Adrenal gland (tissue), 19 donors: ENCODE measurements at places on chromosomes 7 and 10.

- DNase-seq, result no peak
Measured at GRCh38 chr7:16130111-16131110, 290.9 kb downstream of the CRPPA start.

DNA sequence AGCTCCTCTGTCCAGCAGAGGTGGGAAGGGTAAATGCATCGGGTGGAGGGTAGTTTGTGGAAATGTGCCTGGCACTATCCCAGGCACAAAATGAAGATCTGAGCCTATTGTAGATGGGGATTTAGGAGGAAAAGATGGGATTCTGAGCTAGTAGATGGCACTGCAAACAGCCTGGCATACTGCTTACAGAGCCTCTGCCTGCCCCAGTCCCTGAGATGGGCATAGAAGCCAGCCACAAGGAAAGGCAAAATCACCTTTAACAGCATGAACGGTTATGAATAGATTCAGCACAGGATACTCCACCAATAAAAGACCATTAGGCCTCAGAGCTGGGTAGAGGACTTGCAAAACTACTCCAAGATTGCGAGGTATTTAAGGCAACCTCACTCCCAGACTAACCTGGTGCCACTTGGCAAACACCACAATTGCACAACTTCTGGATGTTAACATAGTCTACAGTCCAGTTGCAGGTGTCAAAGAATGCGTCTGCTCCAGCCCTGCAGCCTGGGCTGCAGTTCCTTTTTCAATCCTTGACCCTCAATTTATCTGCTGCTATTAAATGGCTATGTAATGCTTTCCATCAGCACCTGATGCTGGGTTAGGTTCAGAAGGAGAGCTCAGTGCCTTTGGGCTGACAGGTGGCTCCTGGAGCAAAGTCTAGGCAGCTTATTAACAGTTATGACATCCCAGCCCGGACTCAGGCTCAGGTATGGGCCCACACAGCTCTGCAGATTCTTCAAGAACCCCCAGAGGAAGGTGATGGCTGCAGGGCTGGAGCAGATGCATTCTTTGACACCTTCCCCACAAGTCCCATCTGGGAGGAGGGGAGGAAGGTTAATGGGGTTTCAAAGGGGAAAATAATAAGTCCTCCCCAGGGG, 34.0 kb downstream of the CDHR3 start:
- no peak for DNase-seq

DNA sequence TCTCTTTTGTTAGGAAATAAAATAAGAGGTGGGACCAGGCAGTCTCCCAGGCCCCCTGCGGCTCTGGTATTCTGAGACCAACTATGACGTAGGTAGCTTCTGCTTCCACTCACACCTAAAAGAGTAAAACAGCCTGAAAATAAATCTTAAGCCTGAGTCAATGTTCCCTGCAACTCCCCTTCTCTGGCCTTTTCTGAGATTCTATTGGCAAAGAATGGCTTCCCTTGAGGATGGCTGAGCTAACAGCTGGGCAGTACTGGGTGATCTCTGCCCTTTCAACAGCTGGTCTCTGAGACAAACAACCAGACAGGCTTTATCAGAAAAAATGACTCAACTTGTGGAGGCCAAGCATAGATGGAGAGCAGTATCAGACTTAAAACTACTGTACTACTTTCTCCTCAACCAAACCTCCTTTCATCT, 58.7 kb downstream of the CREB3L2 start:
- DNase-seq, result peak; percentile 59

- peak; percentile 39 for DNase-seq
Measured at GRCh38 chr10:110101464-110102144, 93.8 kb downstream of the ADD3 start.

GRCh38 chr10:98778277-98778759, 331.6 kb upstream of the HPS1 start:
- no peak for DNase-seq

DNA sequence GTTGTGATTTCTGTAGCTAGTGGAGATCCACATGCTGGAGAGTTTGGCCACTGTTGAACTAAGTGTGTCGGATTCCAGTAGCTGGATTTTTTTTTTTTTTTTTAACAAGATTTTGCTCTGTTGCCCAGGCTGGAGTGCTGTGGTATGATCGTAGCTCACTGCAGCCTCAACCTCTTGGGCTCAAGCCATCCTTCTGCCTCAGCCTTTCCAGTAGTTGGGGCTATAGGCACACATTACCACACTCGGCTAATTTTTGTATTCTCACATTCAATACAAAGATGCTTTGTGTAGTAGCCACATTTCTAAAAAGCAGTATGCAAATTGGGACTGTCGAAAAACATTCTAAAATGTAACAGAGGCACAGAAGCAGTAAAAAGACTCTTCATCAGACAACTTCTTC, 63.5 kb downstream of the RABGEF1 start:
- peak; percentile 17 for DNase-seq

GRCh38 chr7:66778201-66778600, 37.7 kb downstream of the RABGEF1 start:
- DNase-seq, result no peak

- DNase-seq, result no peak
Measured at GRCh38 chr7:102836191-102836919, 76.4 kb upstream of the LRRC17 start.

GRCh38 chr10:3781468-3782145, 3.4 kb downstream of the KLF6 start:
- peak; percentile 70 for DNase-seq

DNA sequence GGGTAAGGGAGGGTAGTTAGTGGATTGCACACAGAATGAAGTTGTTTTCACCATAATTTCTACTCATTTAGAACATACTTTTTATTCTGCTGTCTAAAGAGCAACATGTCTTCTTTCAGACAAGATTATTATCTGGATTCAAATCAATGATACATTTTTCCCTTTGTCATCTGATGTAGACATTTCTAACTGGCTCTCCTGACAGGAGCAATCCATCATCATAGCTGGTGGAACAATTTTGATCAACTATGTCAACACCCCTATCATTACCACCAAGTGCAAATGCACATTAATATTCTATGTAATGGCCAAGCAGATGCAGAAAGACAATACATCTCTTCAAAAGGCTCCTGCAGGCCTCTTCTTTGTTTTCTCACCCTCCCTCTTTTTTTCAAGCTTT, 672.9 kb upstream of the LRRTM3 start:
- no peak for DNase-seq

DNA sequence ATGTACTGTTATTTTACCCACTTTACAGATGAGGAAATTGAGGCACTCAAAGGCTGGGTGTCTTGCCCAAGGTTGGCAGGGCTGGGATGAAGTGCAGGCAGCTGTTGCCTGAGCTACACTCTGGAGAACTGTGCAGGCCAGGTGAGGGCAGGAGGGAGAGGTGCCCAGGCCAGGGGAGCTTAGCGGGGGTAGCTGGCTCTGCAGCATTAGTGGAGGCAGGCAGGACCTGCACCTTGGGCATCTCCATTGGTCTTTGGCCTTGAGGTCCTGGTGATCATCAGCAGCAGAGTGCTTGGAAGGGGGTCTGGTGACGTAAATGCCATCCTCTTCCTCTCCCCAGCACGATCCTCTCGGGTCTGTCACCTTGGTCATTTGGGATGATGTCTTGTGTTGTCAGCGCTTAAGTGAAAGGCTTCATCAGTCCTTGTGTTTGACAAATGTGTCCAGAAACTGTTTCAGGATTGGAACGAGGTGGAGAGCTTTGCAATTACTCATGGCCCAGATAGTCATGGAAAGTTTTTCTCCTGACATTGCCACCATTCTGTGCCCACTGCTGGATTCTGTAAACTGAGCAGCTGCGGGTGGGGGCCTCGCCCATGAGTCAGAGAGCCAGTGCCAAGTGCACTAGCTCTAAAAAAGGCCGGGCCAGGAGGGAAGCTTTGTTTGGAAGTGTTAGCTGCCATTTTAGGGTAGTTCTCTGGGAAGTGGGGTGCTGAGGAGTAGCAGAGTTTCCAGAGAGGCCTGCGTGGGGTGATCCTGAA, 47.6 kb downstream of the TSPAN15 start:
- DNase-seq, result no peak

DNA sequence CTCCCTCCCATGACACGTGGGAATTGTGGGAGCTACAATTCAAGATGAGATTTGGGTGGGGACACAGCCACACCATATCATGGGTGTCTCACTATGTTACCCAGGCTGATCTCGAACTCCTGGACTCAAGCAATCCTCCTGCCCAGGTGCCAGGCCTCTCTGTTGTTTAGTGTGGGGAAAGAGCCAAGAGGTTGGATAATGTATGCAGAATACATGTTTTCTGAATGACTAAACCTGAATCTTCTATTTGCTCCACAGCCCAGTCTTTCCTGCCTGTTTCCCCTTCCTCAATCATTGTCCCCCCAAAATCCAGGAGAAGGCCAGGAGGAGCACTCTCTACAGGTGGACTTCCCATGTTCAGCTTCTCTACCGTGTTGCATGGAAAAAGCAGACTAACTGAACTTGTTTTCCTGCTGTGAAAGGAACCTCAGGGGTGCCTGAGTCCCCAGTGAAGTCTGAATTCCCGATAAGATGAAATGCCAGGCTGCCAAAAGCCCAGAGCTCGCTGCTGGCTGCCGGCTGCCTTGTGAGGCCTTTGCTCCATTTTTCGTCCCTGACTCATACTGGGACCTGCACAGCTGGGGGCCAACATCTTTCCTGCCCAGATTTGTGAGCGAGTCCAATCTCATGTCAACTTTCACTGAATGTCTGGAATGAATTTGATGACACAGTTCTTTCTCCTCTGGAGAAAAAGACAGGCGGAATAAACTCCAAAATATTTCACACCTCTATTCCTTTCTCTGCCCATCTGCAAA, 588.0 kb downstream of the CALN1 start:
- DNase-seq, result peak; percentile 60

GRCh38 chr7:105910172-105910571, 33.8 kb upstream of the ATXN7L1 start:
- DNase-seq, result no peak

DNA sequence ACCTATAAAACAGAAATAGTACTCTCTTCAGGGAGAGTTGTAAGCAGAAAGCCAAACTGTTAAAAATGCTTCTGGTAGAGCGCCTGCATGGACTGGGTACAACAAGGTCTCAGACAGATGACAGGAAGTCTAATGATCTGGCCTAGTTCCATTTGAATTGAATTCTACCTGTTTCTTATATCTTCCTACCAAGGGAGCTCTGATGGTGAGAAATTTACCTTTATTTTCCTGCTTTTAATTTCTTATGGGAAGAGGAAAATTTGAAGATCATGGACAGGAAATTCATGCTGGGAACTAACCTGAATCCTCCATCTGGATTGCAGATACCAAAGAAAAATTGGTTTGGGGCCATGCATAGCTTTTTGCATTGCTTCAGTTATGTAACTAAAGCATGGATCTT, 63.3 kb downstream of the BMPER start:
- DNase-seq, result no peak

- DNase-seq, result no peak
Measured at GRCh38 chr7:108660465-108660864, 90.8 kb downstream of the DNAJB9 start.

DNA sequence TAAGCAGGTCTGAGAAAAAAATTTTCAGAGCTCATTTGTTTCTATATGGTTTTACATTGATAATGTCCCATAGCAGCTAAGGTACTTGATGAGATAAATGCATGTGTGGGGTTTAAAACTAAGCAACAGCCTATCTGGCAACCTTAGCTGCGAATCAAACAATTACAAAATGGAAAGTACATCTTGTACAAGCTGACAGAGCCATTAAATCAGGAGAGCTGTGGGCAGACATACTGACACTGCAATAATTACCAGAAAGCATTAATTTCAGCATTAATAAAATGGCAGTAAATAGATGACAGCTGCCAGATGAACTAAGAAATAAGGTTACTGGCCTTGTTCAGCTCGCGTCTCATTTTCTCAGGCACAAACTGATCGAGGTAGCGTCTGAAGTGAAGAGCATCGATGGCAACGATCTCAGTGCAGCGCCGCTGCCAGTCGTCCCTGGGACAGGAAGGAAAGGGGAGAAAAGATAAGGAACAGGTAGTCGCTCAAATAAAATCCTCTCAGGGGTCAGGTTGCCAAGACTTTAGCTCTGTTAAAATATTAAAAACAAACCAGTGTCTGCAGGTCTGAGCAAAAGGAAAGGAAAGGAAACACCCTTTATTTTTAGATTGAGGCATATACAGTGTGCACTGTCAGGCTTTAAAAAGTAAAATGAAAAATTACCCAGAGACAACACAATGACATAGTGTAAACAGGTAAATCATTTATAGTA, 79.7 kb upstream of the OGDHL start:
- DNase-seq, result no peak

DNA sequence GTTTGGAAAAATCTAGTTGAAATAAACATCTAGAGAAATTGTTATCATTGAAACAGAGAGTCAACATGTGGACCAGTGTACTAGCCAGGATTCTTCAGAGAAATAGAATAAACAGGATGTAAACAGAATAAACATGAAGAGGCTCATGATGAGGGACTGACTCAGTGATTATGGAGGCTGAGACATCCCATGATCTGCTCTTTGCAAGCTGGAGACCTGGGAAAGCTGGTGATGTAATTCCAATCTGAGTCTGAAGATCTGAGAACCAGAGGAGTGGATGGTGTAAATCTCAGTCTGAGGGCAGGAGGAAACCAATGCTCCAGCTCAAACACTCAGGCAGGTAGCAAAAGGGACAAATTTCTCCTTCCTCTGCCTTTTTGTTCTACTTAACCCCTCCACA, 62.9 kb upstream of the FAM180A start:
- DNase-seq, result no peak

DNA sequence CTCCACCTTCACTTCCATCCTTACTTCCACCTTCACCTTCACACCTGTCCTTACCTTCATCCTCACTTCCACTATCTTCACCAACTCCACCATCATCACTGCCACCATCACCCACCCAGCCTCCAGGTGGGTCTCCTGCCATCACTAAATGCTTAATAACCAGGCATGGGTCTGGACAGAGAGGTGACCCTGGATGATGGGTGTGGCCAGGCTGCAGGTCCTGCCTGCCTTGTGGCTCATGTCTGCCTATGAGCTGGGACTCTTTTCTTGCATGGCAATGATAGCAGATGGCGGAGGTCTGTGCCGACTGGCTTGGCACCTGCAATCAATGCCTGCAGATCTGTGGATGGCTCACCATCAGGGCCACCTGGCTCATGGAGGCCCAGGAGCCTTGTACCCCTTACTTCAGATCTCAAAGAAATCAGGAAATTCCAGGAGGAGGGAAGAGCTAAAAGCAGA, 60.1 kb upstream of the ELN start:
- DNase-seq, result no peak

DNA sequence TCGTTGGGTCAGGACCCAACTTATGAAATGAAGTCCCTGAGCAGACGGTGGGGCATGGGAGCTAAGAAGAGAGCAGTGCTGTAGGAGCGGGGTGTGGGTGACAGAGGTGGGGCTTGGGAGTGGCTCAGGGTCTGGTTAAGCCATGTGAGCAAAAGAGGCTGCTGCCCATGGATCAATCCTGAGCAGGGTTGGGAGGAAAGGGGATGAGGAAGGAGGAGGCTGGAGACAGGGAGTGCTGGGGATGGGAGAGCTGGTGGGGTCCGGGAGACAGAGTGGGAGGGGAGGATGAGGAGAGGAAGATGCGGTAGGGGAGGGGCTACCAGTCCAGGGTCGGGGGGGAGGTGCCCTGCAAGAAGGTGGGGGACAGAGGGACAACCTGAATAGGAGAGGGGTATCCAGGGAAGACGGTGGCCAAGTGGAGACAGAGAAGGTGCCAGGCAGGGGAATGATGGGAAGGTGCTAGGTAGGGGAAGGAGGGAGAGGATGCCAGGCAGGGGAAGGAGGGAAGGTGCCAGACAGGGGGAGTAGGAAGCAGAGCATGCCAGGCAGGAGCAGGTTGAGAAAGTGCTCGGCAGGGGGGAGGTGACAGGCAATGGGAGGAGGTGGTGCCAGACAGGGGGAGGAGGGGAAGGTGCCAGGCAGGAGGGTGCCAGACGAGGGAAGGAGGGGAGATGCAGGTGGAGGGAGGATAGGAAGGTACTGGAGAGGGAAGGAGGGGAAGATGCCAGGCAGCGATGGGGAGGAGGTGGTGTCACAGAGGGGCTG, 27.5 kb upstream of the SMARCD3 start:
- no peak for DNase-seq

GRCh38 chr7:120394595-120394994, 121.6 kb downstream of the KCND2 start:
- no peak for DNase-seq
